ENCODE measurements at places on chromosomes 3 and 15. TPM values are rescaled to one million over a fixed set of nuclear protein-coding genes. Genes with fewer than 3 reads are reported as not detected.

The GLCE gene
- 12.7 TPM for total RNA-seq

The PPCDC gene
- 26.1 TPM for total RNA-seq

The CLRN1 gene
- not detected for total RNA-seq

The ANKUB1 gene
- not detected for total RNA-seq

The DLEC1 gene
- total RNA-seq, result not detected

The ACAD9 gene
- 42.8 TPM for total RNA-seq

The PLCH1 gene
- 3.2 TPM for total RNA-seq

The PLCB2 gene
- 0.81 TPM for total RNA-seq

The NRROS gene
- total RNA-seq, result 2.5 TPM

The CHRFAM7A gene
- total RNA-seq, result not detected

The LRTM1 gene
- not detected for total RNA-seq

The LDHAL6B gene
- total RNA-seq, result not detected

The KCNMB2 gene
- not detected for total RNA-seq

The XIRP1 gene
- total RNA-seq, result not detected

The THAP10 gene
- total RNA-seq, result 9.1 TPM

DNA sequence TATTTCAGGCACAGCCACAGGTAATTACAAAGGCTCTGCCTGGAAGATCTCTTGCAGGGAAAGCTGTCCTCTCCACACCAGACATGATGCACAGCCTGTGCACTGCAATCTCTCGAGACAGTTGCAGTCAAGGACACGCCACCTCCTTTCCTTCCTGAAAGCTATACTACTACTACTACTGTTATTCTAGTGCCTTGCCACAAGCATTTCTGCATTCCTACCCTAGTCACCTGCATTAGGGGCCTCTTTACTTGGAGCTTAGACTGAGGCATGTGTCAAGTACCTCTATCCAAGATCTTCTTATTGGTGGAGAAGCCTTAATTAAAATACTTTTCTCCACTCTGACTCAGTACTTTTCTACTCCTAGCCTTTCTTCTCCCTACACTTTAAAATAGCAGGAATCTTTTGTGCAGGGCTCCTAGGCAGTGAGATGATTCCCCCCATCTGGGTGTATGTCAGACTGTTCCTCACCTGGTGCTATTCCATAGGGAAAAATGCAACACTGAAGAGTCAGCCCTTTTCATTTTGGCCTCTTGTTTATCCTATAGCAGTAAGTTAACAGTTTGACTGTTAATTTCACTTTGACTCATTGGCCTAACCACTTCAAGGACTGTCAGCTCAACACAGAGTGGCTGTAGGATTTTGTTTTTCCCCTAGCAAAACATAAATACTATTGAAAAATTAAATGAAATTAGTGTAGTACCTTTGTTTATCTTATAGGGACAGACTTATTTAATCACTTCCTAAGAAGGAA lies 78.9 kb downstream of the ESYT3 start:
- DNase-seq, result no peak

GRCh38 chr3:172536993-172537419 lies 13.8 kb upstream of the TNFSF10 start:
- no peak for DNase-seq

DNA sequence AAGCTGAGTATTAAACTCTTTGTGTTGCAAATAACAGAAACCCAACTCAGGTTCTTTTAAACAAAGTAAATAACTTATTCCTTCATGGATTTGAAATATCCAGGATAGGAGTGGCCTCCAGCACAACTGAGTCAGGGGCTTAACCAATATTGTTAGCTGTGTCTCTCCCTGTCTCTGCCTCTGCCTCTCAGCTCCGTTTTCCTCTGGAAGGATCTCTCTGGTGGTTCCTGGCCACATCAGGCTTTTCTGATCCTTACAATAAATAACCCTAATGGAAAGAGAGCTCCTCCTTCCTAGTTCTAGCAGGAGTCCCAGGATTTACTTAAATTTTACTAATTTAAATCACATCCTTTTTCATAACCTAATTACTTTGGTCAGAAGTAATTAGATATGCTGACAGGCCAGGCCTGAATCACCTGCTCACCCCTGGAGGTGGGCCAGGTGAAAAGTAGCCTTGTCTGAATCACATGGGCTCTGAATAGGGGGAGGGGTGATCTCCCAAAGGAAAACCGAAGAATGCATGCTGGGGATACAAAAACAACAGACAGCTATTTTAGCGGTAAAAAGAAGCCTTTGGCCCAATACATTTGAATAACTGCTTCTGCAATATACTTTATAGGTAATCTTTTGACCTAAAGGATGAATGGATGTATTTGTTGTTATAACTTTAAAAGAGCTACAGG lies 75.4 kb downstream of the REC114 start:
- no peak for DNase-seq

DNA sequence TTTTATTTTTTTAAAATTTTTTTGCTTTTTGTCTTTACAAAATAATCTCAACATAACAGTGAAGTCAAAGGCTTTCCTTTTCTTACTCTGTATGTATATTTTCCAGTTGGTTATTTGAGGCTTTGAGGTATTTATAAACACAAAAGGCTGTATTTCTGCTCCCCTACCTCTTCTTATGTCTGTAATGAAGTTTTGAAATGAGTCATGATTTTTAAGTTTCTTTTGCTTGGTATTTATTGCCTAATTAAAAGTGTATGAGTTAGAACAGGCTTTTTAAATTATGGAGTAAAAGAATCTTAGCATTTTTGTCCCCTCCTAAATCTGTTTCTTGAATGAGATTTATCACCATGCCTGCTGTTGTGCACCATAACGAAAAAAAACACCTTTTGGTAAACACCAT lies 66.0 kb downstream of the DCUN1D1 start:
- DNase-seq, result no peak

DNA sequence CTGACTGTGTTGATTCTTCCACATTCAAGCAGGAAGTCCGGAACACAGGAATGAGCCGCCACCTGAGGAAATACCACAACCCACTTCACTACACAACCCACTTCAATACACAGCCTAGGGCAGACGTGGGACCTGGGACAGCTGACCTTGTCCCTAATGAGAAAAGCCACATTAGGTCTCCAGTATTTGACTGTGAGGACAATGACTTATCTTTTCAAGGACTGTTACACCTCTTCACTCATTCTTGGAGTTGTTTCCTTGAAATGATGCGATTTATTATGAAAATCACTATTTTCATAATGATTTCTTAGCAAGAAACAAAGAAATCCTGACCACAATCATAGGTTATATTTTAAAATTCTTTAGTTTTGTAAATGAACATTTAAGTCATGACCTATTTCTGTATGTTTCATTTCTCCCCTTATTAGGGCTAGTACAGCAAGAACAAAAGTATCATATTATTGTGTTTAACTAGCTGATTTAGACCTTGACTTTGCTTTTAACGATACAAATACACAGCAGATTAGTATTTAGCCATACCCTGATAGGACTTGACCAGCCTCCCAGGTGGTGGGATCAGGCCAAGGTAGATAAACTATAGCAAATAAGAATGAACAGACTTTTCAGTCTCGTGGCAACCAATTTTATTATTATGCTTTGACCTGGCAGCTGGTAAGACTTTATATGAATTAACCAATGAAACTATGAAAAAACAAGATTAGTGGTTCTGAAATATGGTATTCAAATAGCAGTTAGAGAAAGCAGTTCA lies 6.0 kb downstream of the RAB27A start:
- no peak for DNase-seq

- no peak for DNase-seq
Observed at GRCh38 chr3:32432711-32433530, 41.3 kb downstream of the CMTM7 start.

GRCh38 chr3:124657138-124657537 lies 73.1 kb upstream of the UMPS start:
- no peak for DNase-seq

GRCh38 chr3:171566803-171567422 lies 106.7 kb upstream of the TNIK start:
- DNase-seq, result peak; percentile 10

DNA sequence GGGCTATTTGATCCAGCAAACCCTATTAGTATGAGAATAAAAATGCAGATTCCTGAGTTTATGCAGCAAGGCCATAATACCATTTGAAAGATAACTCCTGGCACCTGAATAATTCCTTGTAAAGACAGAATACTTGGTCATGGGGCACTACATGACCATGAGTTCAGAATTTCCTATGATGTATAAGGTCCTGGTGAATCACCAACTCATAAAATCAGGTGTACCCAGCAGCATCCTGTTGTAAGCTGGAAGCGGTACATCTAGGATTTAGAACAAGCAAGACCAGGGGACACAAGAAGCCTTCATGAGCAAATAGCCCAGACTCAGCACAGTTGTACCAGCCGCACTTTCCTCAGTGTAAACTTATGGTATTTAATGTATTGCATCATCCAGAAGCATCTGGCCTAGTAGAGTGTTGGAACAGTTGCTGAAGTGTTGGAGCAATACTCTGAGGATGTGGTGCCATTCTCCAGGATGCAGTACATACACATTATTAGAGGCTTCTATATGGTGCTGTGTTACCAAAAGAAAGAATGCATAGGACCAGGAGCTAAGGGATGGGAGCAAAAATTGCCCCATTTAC lies 233.4 kb downstream of the SQOR start:
- no peak for DNase-seq

DNA sequence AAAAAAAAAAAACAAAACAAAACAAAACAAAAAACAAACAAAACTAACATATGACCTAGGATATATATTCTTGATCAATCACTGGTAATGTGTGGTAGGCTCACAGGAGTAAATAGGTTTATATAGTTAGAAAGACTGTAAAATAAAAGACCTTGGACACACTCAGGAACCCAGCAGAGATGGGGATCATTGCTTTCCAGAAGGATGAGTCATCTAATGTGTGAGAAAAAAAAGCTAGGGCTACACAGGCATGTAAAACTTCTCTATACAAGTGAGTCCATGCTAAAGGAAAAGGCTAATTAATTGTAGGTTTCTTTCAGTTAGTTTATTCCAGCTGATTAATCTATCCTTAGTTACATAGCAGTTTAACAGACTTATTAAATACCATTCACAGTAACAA lies 710.3 kb upstream of the ARPP21 start:
- no peak for DNase-seq

- peak; percentile 41 for DNase-seq
Observed at GRCh38 chr3:117063930-117064329, 354.4 kb downstream of the TUSC7 start.

DNA sequence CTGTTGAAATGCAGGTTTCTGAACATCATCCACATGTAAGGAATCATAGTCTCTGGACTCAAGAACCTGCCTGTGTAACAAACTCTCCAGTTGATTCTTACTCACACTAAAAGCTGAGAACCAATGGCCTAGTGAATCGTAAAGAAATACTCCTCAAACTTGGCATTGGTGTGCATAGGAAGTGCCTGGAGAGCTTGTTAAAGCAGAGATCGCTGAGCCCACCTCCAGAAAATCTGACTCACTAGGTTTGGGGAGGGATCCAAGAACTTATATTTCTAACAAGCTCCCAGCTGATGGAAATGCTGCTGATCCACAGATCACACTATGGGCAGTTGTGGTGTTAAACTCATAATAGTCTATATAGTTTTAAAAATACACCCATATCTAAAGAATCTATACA lies 55.8 kb upstream of the LMCD1 start:
- DNase-seq, result no peak

- no peak for DNase-seq
Observed at GRCh38 chr3:73520931-73521461, 103.7 kb downstream of the PDZRN3 start.

GRCh38 chr3:152656214-152656971 lies 178.5 kb upstream of the P2RY1 start:
- DNase-seq, result no peak

GRCh38 chr3:40923651-40924050 lies 275.7 kb upstream of the CTNNB1 start:
- DNase-seq, result no peak

DNA sequence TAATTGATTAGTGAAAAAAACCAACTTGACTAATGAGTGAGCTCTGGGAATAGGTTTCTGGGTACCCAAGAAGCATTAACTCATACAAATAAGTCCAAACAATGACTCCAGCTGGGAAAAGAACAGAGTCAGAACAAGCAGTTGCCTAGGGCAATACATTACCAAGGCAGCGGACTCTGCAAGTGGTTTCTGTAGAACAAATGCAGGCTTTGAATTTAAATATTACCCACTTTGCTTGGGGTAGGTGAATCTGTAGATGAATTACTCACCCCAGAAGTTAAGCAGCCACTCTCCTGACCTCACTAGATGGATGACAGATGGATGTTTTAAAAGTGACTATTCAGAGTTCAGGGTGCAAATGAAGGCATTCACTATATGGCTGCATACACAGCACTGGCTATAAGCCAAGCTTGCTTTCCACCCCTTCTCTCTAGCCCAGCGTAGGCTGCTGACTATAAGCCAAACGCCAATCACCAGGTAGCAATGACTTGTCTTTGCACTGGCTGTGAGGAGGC lies 73.1 kb upstream of the BHLHE40 start:
- peak; percentile 57 for DNase-seq

DNA sequence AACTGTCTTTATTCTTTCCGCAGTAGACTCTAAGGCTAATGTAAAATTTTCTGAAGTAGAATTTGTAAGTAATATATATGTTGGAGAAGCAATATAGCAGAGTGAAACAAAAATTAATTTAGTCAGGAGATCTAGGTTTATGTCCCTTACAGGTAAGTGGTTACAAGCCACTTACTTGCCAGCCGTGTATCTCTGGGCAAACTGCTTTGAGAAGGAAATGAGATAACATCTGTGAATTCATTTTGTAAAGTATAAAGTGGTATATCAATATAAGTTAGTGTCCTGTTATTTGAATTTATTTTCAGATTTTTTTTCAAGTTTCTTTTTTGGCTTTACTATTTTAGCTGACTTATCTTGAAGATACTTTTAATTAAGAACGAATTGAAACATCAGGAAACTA lies 5.5 kb downstream of the DAZL start:
- DNase-seq, result no peak

- no peak for DNase-seq
Observed at GRCh38 chr3:179991104-179991503, 45.6 kb downstream of the PEX5L start.

DNA sequence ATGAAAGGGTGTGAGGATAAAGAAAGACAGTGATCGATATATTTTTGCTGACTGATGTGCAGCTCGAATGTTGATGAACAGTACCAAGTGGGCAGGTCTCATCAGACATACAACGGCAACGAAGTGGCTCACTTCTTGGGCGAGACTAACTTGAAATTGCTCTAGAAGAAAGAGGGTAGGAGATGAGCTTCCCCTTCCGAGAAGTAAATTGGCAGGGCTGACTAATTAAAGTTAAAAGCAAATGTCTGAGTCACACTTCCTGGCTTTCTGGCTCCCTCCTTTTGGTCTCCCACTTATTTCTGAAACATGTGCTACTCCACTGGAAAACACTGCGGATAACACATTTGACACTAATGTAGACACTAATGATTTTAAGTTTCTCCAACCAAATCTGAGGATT lies 228.3 kb downstream of the ABHD5 start:
- DNase-seq, result no peak

- no peak for DNase-seq
Observed at GRCh38 chr3:39388741-39389248, 5.6 kb downstream of the SLC25A38 start.

- no peak for DNase-seq
Observed at GRCh38 chr15:40650479-40650878, 44.5 kb upstream of the RAD51 start.

- DNase-seq, result no peak
Observed at GRCh38 chr3:137769322-137770065, 5.4 kb downstream of the SOX14 start.

GRCh38 chr3:59300733-59301132 lies 250.9 kb upstream of the CFAP20DC start:
- DNase-seq, result no peak
